ENCODE measurements at places on chromosomes 2 and 18. TPM values are rescaled to one million over a fixed set of nuclear protein-coding genes. Genes with fewer than 3 reads are reported as not detected.

DNA sequence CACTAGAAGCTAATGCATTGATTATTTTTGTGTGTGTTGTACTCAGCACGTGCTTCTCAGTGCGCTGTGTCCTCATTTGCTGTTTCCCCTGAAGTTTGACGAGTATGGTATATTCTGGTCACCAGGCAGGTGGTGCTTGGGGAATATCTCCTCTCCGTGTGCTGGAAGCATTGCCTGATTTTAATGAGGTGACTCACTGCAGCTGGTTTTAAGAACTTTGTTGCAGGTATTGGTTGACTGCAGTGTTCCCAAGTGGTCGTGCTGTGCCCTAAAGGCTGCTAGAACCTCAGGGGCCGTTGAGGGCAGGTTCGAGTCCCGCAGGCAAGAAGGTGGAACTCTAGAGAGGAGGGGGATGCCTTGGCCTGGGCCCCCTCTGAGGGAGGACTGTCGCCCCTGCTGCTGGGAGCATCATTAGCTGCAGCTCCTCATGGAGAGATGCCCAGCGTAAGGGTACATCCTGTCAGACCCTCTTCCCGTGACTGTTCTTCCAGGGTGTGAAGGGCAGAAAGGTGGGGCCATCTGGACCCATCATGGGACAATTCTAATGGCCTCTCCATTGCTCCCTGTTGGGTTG is 82.6 kb downstream of the AGAP1 start:
- no peak for DNase-seq

- DNase-seq = no peak
These were observed 130.3 kb upstream of the CTAGE1 start for GRCh38 chr18:22547807-22548561.

- peak; percentile 75 for DNase-seq
These were observed 187.7 kb downstream of the EIPR1 start for GRCh38 chr2:3189961-3190360.

GRCh38 chr2:201419057-201419635 is 32.1 kb downstream of the TRAK2 start:
- no peak for DNase-seq

- DNase-seq = no peak
These were observed 99.6 kb upstream of the RIOK3 start for GRCh38 chr18:23353459-23353858.

- no peak for DNase-seq
These were observed 141.9 kb downstream of the RHBDD1 start for GRCh38 chr2:226977775-226978190.

- DNase-seq = no peak
These were observed 555.7 kb downstream of the DSC3 start for GRCh38 chr18:30486856-30487255.

DNA sequence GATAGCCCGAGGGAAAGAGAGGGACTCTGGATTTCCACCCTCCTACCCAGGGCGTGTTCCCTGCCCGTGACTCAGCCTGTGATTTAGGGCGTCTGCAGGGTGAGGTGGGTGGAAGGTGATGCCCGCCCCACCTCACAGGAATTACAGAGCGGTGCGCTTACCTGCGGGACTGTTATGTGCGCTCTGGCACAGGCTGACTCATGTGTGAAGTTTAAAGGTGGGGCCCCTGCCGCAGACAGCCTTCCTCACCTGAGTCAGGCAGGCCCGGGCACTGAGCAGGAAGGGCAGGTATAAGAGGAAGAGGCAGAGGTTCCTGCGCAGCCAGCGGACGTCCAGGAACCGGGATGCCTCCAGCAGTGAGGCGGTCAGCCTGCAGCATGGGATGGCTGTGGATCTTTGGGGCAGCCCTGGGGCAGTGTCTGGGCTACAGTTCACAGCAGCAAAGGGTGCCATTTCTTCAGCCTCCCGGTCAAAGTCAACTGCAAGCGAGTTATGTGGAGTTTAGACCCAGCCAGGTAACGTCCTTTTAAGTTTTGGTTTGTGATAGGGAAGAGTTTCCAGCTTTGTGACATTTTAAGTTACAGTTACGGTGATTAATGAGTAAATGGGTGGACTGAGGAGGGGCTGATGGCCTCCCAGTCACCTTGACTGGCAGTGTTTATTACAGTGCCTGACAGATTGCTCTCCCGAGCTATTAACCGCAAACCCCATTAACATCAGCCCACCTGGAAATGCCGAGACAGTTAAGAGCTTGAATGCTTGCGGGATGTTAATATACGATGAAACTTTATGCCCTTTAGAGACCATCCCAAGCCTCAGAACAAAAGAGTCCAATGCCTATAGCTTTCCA is 141.6 kb upstream of the TTC39C start:
- DNase-seq = no peak

DNA sequence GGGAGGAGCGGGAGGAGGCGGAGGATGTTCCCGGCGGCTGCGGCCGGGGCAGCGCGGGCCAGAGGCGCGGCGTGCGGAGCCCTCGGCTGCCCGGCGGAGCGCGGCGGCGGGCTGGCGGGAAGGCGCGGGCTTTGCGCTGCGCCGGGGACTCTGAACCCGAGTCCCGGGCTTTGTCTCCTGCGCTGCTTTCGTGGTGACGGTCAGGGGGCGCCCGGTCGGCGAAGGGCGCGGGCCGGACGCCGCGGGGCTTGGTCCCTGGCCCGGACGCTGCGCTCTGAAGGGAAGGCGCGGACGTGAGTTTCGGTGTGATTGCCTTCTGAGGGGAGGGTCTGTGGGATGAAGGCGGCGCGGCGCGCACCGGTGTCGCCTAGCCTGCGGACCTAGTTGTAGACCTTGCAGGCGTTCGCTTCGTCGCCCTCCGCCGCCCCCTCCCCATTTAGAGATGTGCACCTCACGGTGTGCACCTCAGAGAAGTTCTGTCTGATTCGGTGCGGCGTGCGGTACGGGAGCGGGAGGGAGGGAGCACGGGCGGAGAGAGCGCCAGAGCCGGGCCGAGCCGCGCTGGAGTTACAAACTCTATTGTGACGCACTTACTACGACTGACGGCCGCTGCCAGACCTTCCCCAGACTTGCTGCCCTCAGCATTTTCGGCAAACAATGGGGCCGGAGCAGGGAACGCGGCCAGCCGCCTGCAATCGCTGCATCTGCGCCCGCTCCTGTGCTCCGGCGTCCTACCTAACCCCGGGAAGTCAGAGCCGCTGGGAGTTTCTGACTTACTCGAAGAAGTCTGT is 2.1 kb downstream of the BCL2L11 start:
- peak; percentile 95 for DNase-seq

DNA sequence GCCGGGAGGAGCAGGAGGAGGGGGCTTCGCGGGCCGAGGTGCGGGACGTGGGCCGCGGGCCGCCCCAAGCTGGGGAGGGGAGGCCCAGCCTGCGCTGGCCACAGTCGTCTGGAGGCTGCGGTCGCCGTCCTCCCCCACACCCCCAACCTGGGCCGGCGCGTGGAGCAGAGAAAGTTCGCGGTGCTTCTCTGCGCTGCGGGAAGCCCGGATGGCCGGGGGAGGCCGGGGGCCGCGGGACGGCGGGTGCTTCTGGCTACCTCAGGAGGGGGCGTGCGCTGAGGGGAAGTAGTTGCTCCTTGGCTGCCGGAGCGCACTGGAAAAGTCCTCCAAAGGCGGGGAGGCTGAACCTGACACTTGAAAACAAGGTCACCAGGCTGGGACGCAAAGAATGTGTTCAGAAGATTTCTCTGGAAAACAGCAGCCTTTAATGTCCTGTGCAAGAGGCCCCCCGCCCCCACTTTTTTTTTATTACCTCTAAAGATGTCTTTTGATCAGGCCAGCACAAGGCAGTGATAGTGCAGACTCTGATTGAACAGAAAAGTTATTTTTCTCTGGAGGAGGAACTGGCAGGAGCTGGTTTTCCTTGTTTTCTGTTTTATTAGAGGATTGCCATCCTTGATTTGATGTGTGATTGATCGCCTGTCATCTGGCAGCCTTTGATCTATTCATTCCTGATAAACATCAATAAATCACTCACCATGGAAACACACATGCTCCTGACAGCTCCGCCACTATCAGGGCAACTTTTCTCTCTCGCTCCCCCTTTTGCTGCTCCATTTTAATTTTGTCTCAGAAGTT is 1.6 kb downstream of the TSHZ1 start:
- DNase-seq = no peak

GRCh38 chr18:48428475-48429177 is 19.4 kb upstream of the ZBTB7C start:
- no peak for DNase-seq

DNA sequence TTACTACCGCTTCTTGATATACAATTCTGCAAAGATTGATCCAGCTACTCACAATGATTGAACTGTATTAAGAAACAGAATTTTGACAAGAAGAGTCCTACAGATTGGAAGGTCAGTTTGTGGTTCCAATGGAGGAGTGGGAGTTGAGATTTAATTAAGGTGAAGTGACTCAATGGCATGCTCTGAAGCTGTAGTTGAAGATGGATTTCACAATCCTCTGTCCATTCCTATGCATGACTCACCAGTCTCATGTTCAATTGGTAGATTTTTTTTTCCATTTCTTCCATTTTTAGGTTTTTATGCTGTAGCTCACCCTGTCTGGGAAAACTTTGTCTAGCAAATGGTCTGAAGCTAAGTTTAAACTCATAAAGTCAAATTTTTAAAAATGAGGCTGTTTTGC is 83.3 kb downstream of the DPP4 start:
- DNase-seq = peak; percentile 86

GRCh38 chr2:168723275-168723899 is 79.0 kb upstream of the NOSTRIN start:
- no peak for DNase-seq

GRCh38 chr2:120820263-120820952 is 84.7 kb downstream of the GLI2 start:
- peak; percentile 88 for DNase-seq

GRCh38 chr2:694174-694573 is 17.0 kb upstream of the TMEM18 start:
- no peak for DNase-seq

GRCh38 chr18:12338382-12338781 is 30.3 kb downstream of the TUBB6 start:
- no peak for DNase-seq

GRCh38 chr18:3879836-3880120 is 429.8 kb downstream of the TGIF1 start:
- no peak for DNase-seq

- DNase-seq = no peak
These were observed 69.0 kb upstream of the LMAN1 start for GRCh38 chr18:59428018-59428417.

DNA sequence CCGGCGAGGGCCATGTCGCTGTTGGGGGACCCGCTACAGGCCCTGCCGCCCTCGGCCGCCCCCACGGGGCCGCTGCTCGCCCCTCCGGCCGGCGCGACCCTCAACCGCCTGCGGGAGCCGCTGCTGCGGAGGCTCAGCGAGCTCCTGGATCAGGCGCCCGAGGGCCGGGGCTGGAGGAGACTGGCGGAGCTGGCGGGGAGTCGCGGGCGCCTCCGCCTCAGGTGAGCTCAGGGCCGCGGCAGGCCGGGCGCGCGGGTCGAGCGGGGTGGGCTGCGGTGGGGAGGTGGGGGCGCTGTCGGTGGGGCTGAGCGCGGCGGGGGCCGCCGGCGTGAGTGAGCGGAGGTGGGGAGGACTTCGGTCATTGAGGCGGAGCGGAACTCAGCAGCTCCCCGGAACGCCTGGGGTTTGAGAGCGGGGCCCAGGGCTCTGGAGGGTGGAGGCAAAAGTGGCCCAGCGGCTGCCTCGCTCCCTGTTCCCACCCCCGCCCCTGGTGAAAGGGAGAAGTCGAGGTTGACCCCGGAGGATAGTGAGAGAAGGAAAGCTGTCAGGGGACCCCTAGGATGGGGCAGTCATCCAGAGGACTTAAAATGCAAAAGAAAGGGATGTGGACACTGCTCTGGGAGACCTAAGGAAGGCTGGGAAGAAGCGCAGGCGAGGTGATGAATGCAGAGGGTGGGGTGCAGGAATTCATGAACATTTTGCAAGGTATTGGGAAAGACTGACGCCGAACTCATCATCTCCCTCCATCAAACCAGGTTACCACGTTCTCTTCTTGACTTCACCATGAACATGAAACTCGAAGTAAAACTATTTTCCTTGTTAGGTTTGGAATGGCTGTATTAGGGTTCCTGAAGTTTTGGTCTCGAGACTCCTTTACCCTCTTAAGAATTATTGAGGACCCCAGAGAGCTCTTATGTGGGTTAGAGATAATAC is 633 bp downstream of the MALT1 start:
- peak; percentile 69 for DNase-seq

DNA sequence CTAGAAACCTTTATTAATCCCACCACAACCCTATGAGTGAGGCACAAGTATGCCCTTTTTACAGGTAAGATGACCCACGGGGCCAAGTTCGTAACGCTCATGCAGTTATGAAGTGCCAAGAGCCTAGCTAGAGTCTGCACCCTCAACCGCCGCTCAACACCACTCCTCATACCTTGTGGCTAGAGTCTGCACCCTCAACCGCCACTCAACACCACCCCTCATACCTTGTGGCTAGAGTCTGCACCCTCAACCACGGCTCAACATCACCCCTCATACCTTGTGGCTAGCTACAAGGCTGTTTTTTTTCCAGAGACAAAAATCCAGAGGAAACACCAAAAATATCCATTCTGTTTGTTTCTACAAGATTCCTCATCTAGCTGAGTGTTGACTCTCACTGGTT is 4.6 kb downstream of the TXNL4A start:
- no peak for DNase-seq

DNA sequence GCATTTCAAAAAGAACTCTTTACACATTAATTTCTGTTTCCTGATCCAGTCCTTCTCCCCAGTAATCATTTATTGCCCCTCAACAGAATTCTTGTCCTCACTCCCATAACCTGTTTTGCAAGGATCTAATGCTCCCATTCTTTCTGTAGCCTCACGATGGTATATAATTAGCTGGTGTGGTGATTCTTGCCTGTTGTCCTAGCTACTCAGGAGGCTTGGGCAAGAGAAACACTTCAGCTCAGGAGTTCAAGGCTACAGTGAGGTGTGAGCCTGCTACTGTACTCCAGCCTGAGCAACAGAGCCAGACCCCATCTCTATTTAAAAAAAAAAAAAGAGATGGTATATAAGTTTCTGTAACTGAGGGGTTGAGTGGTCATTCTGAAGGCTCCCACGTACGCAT is 7.7 kb upstream of the TRAPPC8 start:
- no peak for DNase-seq

- no peak for DNase-seq
These were observed 67.8 kb downstream of the SS18 start for GRCh38 chr18:26022585-26022984.

GRCh38 chr18:58507880-58508279 is 121.0 kb downstream of the ALPK2 start:
- no peak for DNase-seq

R3HDM1 gene
- total RNA-seq = 12.3 TPM

RUFY4 gene
- not detected for total RNA-seq

GNLY gene
- total RNA-seq = not detected

RNF144A gene
- total RNA-seq = 15.9 TPM

MAP3K19 gene
- total RNA-seq = not detected

LAMA3 gene
- 8.3 TPM for total RNA-seq

MC2R gene
- total RNA-seq = not detected

VIT gene
- 31.1 TPM for total RNA-seq

KCNF1 gene
- total RNA-seq = not detected

GRB14 gene
- 0.88 TPM for total RNA-seq

CHRNA1 gene
- total RNA-seq = not detected

DSC3 gene
- under 0.01 TPM for total RNA-seq

Measured in osteoblast (primary cell).